Right atrium auricular region (tissue), 2 donors: ENCODE measurements at places on chromosomes 2 and 18. TPM values are rescaled to one million over a fixed set of nuclear protein-coding genes. Genes with fewer than 3 reads are reported as not detected.

The CCDC178 gene
- not detected for total RNA-seq

The C2orf72 gene
- total RNA-seq, result not detected

The ELOA2 gene
- not detected for total RNA-seq

The COLEC12 gene
- 10.9 TPM for total RNA-seq

The CXCR4 gene
- total RNA-seq, result 11.9 TPM

The CRYGC gene
- not detected for total RNA-seq
